ENCODE measurements at places on chromosomes 2 and 18. TPM values are rescaled to one million over a fixed set of nuclear protein-coding genes. Genes with fewer than 3 reads are reported as not detected.
A peak's percentile ranks its signal among the peaks of the same experiment; 100 is the strongest.

Gene DOK6
- total RNA-seq, result 3.9 TPM

Gene CD28
- 2.4 TPM for total RNA-seq

Gene AFF3
- 18.0 TPM for total RNA-seq

Gene IL37
- total RNA-seq, result not detected

Gene POU3F3
- not detected for total RNA-seq

DNA sequence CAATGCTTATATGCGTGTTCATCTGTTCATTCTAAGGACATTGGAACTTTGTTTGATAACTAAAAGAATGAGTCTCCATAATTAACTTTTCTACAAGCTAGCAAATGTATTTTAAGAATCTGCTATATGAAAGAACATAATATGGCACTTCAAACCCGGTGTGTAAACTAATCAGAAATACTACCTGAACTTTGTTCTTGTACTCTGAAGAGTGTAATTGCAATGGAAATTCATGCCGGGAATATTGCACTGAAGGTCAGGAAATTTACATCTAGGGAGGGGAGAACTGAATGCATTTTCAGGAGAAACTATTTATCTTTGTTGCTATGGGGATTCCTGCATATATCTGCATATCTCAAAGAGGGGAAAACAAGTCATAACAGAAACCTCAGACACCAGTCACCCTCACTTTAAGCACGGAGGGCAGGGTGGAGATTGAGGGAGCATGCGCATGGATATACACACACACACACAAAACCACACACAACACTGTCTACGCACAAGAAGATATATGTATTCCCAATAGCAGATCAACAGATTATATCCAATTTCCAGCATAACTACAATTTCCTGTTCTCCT, 76.2 kb downstream of the DTNA start:
- DNase-seq, result no peak

DNA sequence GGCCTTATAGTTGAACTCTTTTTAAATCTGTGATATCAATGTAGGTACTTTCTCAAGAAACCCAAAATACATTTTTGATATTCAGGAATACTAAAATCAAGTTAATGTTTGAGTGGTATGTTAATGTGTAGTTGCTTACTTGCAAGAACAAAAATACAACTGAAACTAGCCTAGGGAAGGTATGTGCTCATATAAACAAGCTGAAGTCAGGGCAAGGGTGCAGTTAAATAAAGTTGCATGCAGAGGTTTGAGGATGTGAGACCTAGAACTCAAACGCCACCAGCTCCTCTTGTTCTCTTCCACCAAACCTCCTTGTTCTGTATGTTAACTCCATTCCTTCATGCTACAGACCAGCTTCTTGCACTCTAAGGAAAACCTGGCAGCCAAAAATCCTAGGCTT, 388.3 kb upstream of the SMIM21 start:
- no peak for DNase-seq

DNA sequence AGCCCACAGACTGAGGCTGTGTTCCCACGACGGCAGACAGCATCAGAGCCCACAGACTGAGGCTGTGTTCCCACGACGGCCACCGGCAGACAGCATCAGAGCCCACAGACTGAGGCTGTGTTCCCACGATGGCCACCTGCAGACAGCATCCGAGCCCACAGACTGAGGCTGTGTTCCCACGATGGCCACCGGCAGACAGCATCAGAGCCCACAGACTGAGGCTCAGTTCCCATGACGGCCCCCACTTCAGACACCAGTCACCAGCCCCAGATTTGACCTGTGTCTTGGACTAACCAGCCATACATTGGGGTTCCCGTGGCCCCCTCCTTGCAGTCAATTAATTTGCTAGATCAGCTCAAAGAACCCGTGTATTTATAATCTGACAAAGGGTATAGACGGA, 57.8 kb upstream of the SNTG2 start:
- DNase-seq, result no peak

- peak; percentile 41 for DNase-seq
Observed at GRCh38 chr2:174535757-174536703, 49.2 kb upstream of the GPR155 start.

- no peak for DNase-seq
Observed at GRCh38 chr18:41462946-41463345, 492.1 kb upstream of the PIK3C3 start.

GRCh38 chr2:229445501-229446211, 174.6 kb upstream of the PID1 start:
- DNase-seq, result peak; percentile 64

GRCh38 chr2:171547720-171548119, 25.4 kb downstream of the CYBRD1 start:
- DNase-seq, result no peak

DNA sequence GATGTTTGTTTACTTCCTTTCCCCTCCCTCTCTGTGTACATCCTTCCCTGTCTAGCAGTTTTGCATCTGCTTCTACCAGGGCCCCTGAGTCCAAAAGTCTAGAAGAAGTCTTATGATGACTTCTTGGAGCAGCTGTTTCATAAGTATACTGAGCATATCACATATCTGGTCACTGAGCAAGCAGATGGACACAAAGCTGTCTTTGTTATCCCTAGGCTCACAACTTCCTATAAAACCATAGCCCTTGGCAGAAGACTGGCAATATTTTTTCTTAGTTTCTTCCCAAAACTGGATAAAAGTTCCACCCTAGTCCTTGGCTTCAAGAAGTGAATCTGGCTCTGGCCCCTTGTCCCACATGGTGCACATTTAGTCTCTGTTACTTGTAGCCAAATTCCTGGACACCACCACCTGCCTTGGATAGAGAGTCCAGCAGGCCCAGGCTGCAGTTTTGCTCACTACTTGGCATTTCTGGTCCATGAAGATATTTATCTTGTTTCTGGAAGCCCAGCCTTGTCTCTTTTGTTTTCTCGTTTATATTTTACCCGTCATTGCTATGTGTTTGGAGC, 22.5 kb downstream of the THOC1 start:
- peak; percentile 48 for DNase-seq

GRCh38 chr2:82875858-82876257, 1583.2 kb downstream of the SUCLG1 start:
- no peak for DNase-seq

DNA sequence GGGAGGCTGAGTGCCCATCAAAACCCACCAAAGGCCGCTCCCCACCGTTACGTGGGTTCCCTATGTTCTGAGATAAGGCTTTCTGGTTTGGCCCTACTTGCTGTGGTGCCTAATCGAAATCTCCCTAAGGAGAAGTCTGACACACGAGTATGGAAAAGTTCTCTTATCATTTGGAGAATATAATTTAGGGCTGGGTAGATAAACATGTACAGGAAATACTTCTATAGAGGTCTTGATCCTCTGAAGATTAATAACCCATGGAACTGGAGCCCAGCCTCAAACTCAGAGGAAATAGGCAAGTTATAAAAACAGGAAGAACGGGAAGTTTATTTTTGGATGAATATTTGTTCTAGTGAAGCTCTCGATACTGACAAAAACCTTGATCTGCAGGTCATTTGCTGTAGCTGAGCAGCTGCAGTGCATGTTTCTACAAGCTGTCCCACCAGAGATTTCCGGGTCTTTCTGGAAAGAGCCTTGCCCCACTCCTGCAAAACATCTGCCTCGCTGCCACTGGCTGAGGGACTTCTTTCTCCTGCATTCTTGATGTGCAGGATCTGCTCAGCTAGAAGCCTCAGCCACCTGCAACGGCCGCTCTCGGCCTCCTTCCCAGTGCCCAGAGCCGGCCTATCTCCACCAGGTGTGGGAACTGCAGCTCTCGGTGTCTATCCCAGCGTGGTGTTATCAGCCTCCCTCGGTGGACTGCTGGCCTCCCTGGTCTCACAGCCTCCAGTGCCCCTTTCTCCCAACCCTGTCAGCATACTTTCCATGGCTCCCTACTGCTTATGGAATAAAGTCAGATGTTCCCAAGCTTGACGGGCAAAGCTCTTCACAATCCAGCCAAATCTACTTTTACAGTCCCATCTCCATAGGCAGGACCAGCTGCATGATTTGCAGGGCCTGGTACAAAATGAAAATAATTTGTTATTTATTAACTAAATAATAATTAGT, 48.6 kb downstream of the SPRED2 start:
- peak; percentile 56 for DNase-seq

- DNase-seq, result peak; percentile 42
Observed at GRCh38 chr2:158795195-158795924, at the start of gene DAPL1. Gene DAPL1, plus strand, starts transcription at chr2:158795317. Its CDS starts 56 bp downstream, at chr2:158795373.

Data from tongue (tissue), 3 donors.